ENCODE measurements at places on chromosomes 11 and 22. TPM values are rescaled to one million over a fixed set of nuclear protein-coding genes. Genes with fewer than 3 reads are reported as not detected.

DNA sequence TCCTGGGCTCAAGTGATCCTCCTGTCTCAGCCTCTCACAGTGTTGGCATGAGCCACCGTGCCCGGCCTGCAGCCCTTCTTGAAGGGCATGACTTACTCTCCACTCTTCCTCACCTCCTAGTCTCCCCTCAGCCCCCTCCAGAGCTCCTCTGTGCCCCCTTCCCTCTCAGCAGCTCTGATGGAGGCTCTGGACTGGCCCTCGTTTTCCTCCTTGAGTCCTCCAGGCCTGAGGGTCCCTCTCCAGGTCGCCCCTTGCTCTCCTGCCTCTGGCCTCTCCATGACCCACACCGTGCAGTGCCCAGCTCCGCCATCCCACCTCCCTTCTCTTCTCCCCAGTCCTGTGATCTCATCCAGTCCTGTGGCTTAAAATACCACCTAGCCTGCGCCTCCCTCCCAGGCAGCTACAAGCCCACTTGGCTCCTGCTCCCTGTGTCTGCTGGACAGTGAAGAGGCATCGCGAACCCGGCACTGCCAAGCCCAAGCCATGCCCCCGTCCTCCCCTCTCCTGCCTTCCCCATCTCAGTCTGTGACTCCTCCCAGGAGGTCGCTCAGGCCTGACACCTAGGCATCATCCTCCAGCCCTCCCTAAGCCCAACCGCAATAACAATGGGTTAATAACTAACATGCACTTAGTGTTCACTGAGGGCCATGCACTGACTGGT is 11.9 kb downstream of the KCNJ4 start:
- DNase-seq: no peak

DNA sequence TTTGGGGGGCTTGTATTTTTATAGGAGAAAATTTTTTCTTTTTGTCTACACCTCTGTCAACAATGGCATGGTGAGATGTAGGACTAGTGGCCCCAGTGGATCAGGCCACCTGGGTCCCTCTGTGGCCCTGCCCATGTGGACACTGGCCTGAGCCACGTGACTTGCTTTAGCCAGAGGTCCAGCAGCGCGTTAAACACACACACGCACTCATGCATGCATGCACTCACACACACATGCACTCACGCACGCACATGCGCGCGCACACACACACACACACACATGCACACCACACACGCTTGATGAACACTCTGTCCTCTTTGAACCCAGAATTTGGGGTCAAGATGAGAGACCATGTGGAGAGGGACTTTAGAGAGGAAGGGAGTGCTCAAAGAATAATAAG is 59.4 kb upstream of the NUP50 start:
- no peak for DNase-seq

The WEE1 gene
- total RNA-seq: 20.8 TPM

- DNase-seq: no peak
These were observed 44.9 kb upstream of the WNT11 start for GRCh38 chr11:76251226-76251575.

- no peak for DNase-seq
These were observed 117.3 kb downstream of the EHF start for GRCh38 chr11:34738237-34738636.

The CCDC116 gene
- not detected for total RNA-seq

GRCh38 chr22:45777046-45777851 is 105.6 kb downstream of the ATXN10 start:
- DNase-seq: no peak

The TRIM48 gene
- total RNA-seq: not detected

The CREB3L1 gene
- 11.4 TPM for total RNA-seq
